CD4-positive, alpha-beta T cell treated with Interleukin-17A for 4 hours (primary cell): ENCODE measurements at places on chromosomes 2 and 18.

DNA sequence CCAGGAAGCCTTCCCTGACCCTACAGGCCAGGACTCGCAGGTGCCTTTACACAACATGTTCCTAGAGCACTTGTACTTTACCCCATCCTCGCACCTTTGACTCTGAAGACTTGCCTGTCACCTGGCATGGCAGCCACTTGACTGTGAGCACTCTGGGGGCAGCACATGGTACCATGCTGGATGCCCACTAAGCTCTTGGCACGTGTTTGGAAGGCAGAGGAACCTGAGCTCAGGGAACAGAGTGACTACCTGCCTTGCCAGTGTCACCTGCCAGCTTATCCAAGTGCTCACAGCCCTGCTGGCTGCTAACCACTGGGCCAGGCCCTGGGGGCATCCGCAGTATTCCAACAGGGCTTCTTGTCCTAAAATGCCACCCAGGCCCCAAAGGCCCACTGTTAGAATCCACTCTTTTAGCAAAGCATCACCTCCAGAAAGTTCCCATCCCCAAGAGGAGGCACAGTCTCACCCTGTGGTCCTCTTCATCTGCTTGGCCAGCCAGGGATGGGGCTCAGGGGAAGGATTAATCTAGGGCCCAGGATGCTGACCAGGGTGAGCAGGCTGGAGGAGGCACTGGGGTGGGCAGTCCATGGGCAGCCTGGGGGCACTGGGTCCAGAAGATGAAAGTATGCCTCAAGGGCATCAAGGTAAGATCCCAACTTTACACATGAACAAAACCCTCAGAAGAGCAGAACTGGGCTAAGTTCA lies 57.0 kb downstream of the ZBTB7C start:
- DNase-seq = no peak

DNA sequence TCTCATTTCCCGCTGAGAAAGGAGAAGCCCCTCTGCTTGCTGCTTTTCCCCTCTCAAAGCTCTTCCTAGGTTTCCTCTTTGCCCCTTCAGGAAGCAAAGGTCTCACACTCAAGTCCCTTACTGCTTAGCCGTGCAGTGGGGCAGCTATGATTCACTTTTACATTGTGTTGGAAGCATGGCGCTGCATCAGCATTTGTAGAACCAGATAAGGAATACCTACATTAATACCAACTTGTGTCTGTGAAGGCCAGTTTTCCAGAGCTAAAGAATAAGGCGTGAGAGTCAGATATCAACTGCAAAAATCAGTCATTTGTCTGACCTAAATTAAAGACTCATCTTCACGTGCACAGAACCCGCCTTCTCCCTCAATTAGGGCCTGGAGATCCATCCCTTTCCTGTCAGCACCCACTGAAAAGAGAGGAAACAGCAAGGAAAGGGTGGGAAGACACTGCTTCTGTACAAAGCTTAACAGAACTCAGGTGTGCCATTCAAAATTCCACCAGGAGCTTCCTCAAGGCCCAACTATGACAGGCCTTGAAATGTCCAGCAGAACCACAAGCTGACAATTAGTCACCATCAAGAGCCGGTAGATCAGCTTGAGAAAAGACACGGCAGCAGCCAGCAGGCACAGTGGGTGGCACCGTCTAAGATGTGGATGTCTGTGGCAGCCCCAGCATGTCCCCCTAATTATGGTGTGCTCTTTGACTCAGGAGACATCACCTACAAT lies 16.1 kb upstream of the XDH start:
- no peak for DNase-seq

GRCh38 chr2:129870685-129871241 lies 108.7 kb upstream of the RAB6C start:
- DNase-seq = no peak

DNA sequence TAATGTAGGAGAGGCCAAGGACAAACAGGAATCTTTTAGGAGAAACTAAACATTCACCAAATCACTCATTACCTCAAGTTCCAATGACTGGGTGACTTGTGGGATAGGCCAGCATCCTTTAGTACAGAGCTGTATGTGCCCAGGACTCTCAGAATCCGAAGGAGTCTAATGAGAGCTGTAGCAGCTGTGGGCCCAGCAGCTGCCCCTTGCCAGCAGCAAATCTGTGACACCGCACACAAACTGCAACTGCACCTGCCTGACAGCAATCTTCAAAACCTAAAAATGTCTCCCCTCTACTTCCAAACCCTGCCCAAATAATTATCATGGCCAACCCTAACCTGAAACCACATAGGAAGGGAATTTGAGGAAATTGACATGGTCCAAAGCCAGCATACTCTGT lies 44.5 kb upstream of the ACVR2A start:
- no peak for DNase-seq

- no peak for DNase-seq
Measured at GRCh38 chr2:143176606-143177005, 47.4 kb downstream of the ARHGAP15 start.

- DNase-seq = no peak
Measured at GRCh38 chr2:61855318-61855613, 1.4 kb upstream of the FAM161A start.

- DNase-seq = peak; percentile 78
Measured at GRCh38 chr2:236512902-236513435, 56.7 kb upstream of the ACKR3 start.

DNA sequence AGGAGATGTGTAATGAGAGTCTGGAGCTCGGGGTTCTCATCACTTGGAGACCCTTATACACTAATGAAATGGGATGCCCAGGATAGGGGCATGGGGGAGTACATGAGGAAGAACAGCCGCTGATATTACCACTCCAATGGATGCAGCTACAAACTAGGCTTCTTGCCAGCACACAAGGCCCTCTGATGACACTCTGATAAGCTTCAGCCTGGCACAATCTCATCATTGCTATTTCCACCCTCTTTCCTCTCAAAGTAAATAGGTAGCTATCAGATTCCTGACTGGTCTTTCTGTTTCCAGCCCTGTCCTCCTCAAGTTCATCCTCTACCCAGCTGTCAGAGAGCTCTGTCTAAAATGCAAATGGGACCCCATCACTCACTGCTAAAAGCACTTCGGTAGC lies 103.0 kb downstream of the GPR39 start:
- no peak for DNase-seq
